ENCODE measurements at places on chromosomes 6 and 20. TPM values are rescaled to one million over a fixed set of nuclear protein-coding genes. Genes with fewer than 3 reads are reported as not detected.

DNA sequence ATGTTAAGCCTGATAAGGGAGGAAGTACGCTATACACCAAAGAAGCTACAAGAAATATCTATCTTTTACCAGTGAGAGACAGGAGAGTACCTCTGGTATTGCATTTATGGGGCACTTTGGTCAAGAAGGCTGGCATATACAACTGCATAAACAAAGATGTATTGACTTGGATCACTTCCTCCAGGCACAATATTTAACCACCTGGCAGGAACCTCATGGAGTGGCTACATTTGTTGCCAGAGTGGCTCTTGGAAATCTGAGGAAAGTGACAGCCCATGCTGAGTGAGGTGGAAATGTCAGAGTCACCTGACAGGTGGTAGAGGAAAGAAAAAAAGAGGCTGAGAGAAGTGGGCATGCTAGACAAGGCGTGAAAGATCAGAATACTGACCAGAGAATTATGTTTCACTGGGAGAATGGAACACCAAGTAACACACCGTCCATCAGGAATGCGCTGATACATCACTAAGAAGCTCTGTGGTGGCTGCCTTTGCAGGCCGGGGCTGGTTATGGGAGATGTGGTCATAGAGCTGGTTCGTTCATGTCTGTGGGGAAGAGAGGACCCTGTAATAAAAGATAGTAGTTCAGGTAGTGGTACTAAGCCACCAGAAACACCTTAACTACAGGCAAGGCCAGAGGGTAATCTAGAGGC, 61.4 kb upstream of the UFL1 start:
- no peaks in the 10 kb centered on the region for H3K36me3 ChIP-seq
- H3K4me1 ChIP-seq: no peaks in the 10 kb centered on the region
- H3K4me3 ChIP-seq: no peak overlapping the region
- no peaks in the 10 kb centered on the region for H3K27me3 ChIP-seq
- H3K27ac ChIP-seq: no peak overlapping the region
- DNase-seq: no peak

DNA sequence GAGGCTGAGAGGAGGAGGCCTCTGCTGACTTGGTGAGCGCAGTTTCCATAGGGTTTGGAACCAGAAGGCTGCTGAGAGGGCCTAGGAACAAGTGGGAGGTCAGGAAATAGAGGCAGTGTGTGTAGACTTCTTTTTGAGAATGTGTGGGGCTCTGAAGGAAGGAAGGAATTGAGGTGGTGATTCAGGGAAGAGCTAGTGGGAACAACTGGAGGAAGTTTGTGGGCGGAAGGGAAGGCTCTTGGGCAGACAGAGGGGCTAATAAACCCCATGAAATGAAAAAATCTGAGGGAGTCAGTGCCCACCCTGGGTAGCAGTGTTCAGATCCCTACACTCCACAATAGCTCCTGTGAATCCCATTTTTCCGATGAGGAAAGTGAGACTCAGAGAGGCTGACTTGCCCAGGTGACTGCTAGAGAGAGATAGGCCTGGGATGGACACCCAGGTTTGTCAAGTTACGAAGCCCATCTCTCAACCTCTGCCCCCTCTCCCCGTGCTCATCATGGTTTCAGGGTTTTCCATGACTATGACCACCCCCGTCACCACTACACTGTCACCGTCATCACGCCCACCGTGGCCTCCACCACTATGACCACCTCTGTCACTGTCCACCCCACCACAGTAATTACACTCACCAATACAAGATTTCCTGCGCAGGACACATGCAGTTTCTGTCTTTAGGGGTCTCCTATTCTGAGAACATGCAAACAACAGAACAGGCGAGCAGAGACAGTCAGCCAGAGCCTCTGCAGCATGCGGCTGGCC, 106.4 kb downstream of the MRPL14 start:
- no peaks in the 10 kb centered on the region for H3K27me3 ChIP-seq
- peak; percentile 43 for DNase-seq
- no peak overlapping the region for H3K27ac ChIP-seq

- peaks cover 3% of the 10 kb centered on the region for H3K4me1 ChIP-seq
- no peak overlapping the region for H3K4me3 ChIP-seq
- no peaks in the 10 kb centered on the region for H3K36me3 ChIP-seq
- no peak overlapping the region for H3K27ac ChIP-seq
Observed at GRCh38 chr6:135920689-135921088, 69.2 kb downstream of the PDE7B start.

DNA sequence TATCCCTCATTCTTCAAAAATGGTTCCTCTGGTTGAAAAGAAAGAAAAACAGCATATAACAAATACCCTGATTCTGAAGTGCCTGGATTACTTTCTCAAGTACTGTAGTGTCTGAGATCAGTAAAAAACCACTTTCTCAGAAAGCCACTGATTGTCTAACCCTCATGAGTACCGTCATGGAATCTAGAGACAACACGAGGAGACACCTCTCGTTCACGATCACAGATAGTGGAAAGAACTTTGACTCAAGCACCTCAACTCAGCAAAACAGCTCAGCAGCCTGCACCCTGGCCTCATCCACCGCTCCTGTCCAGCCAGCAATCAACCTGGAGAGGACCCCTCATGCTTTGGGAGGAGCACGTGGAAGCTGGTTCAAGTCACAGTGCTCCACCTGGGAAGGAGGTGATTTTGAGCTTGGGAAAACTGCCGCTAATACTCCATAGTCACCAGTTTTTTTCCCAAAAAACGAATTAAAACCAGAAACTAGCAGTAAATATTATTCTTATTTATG, 1.0 kb downstream of the SCML4 start:
- no peaks in the 10 kb centered on the region for H3K36me3 ChIP-seq
- H3K4me3 ChIP-seq: no peak overlapping the region
- DNase-seq: no peak
- H3K4me1 ChIP-seq: no peaks in the 10 kb centered on the region
- no peaks in the 10 kb centered on the region for H3K27me3 ChIP-seq

DNA sequence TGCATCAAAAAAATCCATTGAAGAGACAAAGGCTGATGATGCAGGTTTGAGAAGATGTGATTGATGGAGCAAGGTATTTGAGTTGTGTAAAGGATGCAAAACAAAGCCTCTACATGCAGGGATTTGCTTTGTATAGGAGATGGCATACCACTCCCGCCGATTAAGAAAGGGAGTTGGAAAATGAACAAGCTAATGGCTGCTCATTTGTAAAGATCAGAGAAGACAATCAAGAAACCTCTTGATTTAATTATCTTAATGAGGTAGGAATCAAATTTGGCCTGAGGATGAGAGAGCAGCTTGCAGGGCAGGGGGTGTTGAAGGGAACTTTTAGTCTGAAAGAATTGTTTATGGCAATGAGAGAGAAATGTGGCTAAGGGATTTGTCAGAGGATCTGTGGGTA, 448.2 kb upstream of the ADGRB3 start:
- no peak overlapping the region for H3K27ac ChIP-seq
- no peaks in the 10 kb centered on the region for H3K36me3 ChIP-seq
- no peaks in the 10 kb centered on the region for H3K27me3 ChIP-seq

DNA sequence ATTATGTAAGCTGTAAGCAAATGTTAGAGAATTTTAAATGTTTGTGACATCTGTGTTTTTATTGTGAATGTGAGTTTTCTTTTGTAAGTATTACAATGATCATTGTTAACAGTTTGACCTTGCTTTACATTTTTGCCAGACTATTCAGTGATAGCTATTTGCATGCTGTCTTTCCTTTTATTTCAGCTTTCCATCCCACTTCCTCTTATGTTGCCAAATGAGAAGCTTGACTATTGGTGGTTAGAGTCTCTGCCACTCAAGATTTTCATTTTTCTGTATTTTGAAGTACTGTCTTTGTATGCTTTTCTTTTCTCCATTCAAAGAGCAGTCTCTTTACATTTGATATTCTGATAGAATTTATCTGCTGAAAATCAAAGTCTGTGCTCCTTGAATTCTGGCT, 104.1 kb downstream of the PRIM2 start:
- no peak overlapping the region for H3K27ac ChIP-seq
- H3K27me3 ChIP-seq: no peaks in the 10 kb centered on the region
- no peaks in the 10 kb centered on the region for H3K4me1 ChIP-seq
- H3K4me3 ChIP-seq: no peak overlapping the region

DNA sequence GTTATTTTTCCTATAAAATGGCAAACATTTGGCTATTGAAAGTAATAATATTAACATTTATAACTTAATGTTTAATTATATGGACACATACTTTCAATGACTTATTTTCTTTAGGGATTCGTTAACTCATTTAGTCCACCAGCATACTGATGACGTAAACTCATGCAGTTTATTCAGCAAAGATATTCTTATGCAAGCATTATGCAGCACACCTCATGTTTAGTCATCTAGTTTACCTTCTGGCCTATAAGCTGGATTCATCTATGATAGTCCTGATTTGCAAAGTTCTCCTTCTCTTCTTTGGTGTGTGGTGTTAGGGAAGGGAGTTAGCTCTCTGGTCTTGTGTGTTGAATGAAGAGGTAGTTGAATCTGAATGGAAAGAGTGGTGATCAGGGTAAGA, 60.0 kb downstream of the OR2J2 start:
- no peaks in the 10 kb centered on the region for H3K36me3 ChIP-seq
- no peak overlapping the region for H3K27ac ChIP-seq
- peaks cover 2% of the 10 kb centered on the region for H3K27me3 ChIP-seq
- H3K4me1 ChIP-seq: no peaks in the 10 kb centered on the region

DNA sequence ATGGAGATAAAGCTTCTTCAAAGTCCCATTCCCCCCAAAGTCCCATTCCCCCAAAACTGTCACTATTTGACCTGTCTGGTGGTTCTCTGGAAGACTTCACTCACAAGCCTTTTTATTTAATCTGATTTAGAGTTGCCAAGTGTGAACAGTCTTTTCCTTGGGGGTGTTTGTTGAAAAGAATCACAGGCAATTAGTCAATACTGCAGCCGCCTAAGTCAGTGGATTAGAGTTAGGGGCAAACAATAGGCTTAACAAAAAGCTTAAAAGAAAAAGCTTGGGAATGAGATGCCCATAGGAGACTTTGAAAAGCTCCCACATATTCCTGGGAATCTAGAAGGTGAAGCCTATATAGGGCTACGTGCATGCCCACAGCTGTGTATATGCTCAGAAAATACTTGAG, 8.0 kb upstream of the RIPOR2 start:
- H3K36me3 ChIP-seq: no peaks in the 10 kb centered on the region
- H3K27ac ChIP-seq: no peak overlapping the region
- no peak for DNase-seq
- H3K4me1 ChIP-seq: no peaks in the 10 kb centered on the region
- H3K27me3 ChIP-seq: no peaks in the 10 kb centered on the region

DNA sequence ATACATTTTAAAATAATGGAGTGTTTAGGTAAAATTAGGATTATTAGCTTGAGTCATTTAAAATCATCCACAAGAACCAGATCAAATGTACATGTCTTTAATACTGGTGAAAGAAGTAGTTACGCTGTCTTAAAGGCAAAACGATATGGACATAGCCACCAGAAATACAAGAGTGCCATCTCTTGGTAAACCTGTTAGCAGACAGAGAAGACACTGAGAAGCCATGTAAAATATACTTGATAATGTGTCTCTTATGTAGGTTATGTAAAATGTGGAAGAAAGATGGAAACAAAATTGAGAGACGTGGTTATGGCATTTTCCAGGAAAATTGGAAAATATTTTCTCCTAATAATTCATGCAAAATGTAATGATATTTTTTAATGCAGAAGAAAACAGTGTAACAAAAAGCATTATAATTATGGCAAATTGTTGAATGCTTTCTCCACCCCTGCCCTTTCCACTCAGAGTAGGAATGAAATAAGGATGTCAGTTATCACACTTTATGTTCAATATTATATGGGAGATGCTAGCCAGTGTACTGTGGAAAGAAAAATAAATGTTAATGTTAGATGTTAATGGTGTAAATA, 12.2 kb upstream of the SLC17A2 start:
- H3K27ac ChIP-seq: no peak overlapping the region
- no peaks in the 10 kb centered on the region for H3K36me3 ChIP-seq
- no peaks in the 10 kb centered on the region for H3K27me3 ChIP-seq
- no peak overlapping the region for H3K4me3 ChIP-seq
- no peak for DNase-seq

DNA sequence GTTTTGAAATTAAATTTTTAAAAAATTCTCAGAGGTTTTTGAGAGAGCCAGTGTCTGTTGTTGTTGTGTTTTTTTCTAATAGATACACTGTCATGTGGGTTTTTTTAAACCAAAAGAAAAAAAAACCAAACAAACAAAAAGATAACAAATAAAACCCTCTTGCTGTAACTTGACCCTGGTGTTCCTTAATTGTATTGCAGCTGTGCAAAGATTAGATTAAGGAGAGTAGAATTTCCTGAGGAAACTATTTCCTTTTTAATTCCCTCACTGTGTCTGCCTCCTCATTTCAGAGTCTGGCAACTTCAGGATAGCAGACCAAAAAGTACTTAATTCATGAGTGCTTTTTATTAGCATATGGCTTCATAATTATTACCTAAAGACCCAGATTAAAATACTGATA, 281.9 kb downstream of the EPM2A start:
- no peak for DNase-seq
- H3K27ac ChIP-seq: no peak overlapping the region
- no peak overlapping the region for H3K4me3 ChIP-seq
- no peaks in the 10 kb centered on the region for H3K36me3 ChIP-seq

Gene RHAG
- total RNA-seq: not detected
